ENCODE measurements at places on chromosomes 12 and 14.

DNA sequence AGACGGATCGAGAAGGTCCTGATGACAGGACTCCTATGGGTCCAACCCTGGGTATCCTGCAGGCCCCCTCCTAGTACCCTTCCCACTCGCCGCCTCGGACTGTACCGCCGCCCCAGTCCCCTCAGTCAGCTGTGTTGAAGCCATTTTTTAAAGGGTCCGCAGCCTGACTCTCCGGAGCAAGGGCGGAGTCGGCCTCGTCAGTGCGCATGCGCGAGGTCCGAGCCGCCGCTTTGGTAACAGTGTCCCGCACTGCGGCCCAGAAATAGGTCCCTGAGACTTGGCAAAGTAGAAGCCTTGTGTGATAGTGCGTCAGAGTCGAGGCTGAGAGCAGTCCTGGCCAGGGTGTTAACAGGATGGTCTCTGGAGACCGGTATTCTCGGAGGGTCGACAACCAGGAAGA is 769.0 kb upstream of the ALG10B start:
- no peak for DNase-seq

GRCh38 chr12:60921541-60921940 is 1325.7 kb downstream of the SLC16A7 start:
- DNase-seq: no peak

GRCh38 chr14:105383083-105383730 is 15.1 kb upstream of the TEX22 start:
- peak; percentile 8 for DNase-seq

- DNase-seq: no peak
Observed at GRCh38 chr14:66974397-66975025, 214.7 kb upstream of the GARIN2 start.

GRCh38 chr12:107223821-107224220 is 130.5 kb upstream of the CRY1 start:
- no peak for DNase-seq

DNA sequence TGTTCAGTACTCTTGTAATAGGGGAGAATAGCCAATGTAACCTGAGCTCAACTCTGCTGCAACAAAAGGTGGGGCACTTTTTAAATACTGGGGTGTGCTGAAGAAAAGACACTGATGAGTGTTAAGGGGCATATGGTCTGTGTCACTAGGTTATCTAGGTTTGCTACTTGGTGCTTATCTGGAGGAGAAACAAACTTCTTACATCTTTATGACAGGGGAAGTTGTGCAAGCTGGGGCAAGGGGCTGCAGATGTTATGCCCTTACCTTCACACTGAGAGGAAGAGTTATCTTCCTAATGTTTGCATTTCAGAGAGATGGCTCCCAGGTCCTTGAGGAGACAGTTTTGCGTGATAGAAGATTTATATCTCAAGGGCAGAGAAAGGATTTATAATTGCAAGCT is 90.9 kb upstream of the PKP2 start:
- DNase-seq: no peak

- no peak for DNase-seq
Observed at GRCh38 chr12:53770281-53770680, 18.5 kb upstream of the CISTR start.

DNA sequence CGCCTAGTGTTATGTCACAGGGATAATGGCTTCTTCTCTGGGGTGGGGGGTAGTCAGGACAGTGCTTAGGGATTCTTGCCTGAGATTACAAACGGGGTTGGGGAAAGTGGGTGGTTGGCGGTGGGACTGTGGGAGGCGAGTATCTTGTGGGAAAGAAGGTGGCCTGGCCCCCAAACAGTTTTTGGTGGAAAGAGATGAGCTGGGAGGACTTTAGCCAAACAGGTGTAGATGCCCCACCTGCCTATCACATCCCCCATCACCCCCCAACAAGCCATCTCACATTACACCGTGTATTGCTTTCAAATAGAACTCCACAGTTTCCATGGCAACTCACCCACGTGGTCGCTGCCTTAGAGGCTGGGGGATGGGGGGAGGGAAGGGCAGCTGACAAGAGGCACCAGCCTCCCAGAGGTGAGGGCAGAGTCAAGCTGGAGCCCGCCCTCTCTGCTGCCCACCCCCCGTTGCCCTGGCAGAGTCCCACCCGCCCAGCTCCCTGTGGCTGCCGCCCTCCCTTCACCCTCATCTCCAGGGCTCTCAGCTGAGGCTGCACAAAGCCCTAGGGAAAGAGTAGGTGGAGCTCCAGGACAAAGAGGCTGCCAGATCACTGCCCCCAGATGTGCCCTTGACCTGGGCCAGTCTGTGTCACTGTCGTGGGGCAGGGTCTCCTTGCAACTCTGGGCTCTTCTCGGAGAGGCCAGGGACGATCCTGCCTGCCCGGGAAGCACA is 98.3 kb downstream of the LRRC74A start:
- peak; percentile 87 for DNase-seq

DNA sequence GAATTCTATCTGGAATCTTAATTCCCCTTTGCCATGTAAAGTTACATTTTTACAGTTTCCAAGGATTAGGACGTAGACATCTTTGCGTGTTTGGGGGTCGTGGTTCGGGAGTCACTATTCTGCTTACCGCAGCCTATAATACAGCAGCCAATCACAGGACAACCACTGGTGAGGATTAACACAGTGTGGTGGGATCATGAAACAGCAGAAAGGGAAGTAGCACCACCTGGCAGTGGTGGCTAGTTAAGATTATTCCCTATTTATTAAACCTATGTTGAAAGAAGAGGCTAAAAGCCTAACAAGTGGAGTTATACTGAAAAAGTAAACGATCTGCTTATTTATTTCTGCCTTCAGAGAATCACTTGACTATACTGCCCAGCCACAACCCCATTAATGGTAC is 71.7 kb downstream of the IPO8 start:
- DNase-seq: no peak

- no peak for DNase-seq
Observed at GRCh38 chr12:53754633-53755264, 3.0 kb upstream of the CISTR start.

GRCh38 chr14:89268514-89268913 is 148.5 kb downstream of the FOXN3 start:
- DNase-seq: no peak

DNA sequence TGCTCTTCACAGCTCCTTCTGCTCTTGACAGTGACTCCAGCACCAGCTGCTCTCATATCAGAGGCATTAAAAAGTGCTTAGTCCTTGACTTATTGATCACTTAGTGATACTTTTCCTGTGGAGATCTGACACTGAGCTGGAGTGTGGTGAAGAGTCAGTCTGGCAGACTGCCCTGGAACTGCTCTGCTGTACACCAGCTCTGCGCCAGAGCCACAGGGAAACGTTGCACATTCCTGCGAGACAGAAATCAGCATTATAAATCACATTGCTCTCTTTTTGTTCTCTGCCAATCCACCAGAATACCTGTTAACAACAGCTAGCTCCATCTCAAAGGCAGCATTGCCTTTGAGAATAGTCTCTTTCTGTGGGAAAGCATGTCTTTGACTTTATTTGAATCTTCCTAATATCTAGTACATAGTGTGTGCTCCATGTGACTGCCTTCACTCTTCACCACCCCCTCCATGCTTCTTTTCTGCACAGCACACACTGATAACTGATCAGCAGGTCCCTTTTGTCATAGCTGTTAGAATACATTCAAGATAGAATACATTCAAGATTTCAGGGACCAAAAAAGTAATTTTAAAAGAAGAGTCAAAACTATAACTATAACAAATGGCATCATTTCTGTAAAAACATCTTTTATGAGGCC is 48.2 kb upstream of the VSX2 start:
- DNase-seq: peak; percentile 29

GRCh38 chr14:32404784-32405573 is 75.9 kb downstream of the AKAP6 start:
- no peak for DNase-seq

- DNase-seq: no peak
Observed at GRCh38 chr14:72549854-72550253, 344.0 kb downstream of the DPF3 start.

DNA sequence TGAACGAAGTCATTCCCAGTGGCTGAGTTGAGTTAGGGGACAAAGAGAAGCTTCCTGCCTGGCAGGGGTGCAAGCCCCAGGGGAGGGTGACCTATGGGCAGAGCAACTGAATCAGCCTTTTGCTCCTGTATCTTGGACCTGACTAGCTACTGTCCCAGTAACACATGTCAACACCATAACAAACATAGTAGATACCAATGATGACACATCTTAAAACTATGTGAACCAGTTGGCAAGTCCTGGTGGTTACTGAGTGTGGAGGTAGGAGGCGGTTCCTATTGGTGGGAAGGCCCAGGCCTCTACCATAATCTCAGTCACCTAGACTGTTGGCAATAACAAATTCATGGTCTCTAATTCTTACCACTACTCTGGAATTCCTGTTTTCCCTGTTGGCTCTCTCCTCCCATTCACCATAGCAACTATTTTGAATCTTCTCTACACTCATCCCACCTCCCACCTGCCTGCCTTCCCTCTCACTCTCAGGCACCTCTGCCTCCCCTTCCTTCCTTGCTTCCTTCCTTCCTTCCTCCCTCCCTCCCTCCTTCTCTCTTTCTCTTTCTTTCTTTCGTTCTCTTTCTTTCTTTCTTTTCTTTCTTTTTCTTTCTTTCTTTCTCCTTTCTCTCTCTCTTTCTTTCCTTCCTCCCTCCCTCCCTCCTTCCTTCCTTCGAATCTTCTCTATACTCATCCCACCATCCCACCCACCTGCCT is 8.1 kb upstream of the P2RX7 start:
- DNase-seq: no peak

- DNase-seq: no peak
Observed at GRCh38 chr12:118500299-118500698, 123.9 kb downstream of the SUDS3 start.

GRCh38 chr14:75182821-75183220 is 6.4 kb upstream of the TMED10 start:
- DNase-seq: no peak

DNA sequence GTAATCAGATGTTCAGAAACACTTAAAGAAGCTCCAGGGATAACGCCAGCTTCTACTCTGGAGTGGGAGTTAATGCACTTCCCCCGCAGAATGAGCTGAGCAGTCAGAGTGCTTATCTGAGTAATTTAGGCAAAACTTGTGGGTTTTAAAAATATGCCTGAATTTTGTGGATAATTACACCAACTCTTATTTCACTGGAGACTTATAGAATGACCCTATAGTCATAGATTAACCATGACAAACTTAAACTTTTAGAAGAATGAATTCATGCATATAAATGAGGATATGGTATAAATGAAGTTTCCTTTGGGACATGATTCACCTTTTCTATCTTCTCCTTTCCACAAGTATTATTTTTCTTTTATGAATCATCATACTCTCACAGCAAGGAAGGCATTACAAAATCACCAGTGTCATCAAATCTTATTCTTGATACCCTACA is 241.1 kb upstream of the FBXO33 start:
- no peak for DNase-seq

DNA sequence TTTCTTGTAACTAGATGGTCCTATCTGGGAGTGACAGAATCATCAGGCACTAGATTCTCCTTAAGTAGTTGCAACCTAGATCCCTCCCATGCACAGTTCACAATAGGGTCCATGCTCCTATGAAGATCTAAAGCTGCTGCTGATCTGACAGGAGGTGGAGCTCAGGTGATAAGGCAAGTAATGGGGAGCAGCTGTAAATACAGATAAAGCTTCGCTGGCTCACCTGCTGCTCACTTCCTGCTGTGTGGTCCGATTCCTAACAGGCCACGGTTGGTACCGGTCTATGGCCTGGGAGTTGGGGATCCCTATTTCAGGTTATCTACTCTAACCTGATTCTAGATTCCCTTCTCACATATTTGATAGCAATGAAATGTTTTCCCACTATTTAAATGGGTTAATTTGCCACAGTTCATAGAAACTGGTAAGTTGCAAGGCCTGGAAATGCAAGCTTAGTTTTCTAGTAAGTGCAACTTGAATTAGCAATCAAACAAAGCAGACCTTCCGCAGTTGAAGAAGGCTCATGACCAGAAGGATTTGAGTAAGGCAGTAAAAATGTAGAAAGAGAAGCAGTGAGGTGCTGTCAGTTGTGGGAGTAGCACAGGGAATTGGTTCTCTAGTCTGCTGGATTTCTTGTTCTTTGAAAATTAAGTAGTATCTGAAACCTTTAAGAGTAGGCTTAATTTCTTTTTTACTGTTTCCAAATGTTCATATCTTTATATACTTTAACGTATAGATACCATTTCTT is 332.3 kb downstream of the EGLN3 start:
- DNase-seq: no peak

DNA sequence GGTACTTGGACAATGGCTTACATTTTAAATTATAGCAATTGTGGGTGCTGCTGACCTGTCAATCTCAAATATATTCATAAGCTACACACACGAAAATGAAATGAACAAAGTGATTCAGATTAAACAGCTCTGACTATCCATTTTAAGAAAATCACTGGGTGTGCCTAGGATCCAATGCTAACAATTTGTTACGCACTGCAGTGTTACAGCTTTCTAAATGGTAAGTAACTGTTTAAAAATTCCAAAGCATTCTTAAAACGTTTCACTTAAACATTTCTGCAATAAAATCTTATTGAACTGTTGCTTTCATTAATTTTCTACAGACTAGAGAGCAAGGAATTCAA is 18.9 kb downstream of the LMO3 start:
- no peak for DNase-seq

DNA sequence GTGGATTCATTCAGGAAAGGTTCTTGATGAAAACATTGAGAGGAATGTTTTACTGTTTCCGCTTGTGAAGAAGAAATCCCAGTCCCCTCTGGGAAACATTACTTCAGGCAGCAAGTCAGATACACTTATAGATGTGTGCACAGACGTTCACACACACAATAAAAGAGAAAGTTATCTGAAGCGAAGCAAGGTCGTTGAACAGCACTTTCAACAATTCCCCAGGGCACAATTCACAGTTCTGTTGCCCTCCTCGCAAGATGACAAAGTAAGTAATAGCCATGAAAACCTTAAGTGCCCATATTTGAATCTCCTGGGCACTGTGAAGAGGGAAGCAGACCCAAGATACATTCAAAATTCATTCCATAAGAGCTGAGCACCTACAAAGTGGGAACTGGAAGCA is 156.6 kb upstream of the CAND1 start:
- DNase-seq: no peak

GRCh38 chr14:76267322-76268046 is 108.5 kb upstream of the ESRRB start:
- peak; percentile 58 for DNase-seq

DNA sequence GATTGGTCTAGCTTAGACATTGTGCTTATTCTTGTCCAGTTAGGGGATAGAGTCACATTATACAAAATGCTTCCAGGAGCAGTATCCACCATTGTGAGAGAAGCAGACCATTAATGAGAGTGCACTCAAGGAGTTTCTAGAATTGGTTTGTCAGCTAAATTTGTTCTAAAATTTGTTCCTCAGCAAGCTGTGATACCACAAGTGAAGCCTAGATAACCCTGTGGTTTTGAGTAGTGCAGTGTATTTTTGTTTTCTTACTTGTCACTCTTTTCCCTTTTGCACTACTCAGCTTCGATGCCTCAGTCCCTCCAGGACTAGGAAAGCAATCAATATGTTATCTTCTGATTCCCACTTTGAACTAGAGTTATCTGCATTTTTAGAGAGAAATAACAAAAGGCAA is 42.5 kb upstream of the AKAP6 start:
- DNase-seq: no peak

All from BE2C (cell line).